ENCODE measurements at places on chromosomes 1 and 21.

- no peak for DNase-seq
These were observed 65.4 kb upstream of the CR2 start for GRCh38 chr1:207388721-207389120.

DNA sequence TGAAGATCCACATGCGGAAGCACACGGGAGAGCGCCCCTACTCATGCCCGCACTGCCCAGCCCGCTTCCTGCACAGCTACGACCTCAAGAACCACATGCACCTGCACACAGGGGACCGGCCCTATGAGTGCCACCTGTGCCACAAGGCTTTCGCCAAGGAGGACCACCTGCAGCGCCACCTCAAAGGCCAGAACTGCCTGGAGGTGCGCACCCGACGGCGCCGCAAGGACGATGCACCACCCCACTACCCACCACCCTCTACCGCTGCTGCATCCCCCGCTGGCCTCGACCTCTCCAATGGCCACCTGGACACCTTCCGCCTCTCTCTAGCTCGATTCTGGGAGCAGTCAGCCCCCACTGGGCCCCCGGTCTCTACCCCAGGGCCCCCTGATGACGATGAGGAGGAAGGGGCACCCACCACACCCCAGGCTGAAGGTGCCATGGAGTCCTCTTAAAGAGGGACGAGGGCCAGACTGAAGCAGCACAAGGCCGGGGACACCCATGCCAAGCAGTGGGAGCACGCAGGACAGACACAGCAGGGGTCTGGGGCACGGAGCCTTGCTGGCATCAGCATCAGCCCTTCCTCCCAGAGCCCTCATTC is 13.7 kb downstream of the ZBTB7B start:
- no peak for DNase-seq

DNA sequence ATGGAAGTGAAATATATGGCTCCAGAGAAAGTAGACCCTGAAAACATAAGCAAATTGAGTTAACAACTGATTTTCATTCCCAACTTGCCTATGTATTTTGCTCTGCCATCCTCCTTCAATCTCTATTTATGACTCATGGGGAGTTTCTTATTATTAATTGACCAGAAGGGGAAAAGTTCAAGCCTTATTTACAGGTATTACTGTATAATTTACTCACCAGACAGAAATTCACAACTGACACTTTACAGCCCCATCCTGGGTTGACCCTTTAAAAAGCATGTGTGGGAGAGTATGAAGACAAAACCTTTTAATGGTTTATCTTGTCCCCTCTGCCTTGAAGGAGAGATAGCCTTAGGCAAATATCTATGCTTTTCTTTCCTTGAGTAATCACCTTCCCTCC is 39.8 kb upstream of the C1orf53 start:
- no peak for DNase-seq

DNA sequence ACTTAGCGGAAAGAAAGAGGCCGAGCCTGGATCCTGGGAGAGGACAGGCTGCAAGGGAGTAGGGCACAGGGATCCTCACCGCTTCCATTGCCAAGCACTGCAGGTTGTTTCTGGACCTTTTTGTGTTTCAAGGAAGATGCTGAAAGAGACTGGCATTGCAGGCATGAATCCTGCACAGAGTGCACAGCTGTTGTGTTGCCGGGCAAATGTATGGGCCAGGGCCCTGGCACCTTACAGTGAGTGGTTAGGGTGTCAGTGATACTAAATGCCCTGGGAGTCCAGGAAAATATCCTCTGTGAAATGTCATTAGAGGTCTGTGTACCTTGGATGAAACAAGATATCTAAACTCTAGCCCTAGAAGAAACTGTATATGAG is 145.5 kb upstream of the FGGY start:
- no peak for DNase-seq

DNA sequence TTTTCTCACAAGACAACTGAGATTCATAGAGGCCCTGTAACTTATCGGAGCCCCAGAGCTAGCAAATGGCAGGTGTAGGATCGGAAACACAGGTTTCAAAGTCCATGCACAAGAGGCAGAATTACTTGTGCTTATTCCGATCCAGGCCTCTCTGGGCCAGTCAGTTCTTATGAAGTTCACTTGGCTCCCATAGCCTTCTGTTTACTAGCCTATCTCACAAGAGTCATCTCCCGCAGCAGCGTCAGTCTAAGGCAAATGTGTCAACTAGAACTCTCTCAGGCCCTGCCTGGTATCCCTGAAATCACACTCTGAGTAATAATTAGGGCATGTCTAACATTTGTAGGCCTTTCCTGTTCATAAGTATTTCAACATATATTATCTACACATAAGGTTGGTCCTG is 43.3 kb downstream of the PHC2 start:
- DNase-seq: no peak

GRCh38 chr1:16924919-16925477 is 3.3 kb downstream of the CROCC start:
- DNase-seq: no peak

DNA sequence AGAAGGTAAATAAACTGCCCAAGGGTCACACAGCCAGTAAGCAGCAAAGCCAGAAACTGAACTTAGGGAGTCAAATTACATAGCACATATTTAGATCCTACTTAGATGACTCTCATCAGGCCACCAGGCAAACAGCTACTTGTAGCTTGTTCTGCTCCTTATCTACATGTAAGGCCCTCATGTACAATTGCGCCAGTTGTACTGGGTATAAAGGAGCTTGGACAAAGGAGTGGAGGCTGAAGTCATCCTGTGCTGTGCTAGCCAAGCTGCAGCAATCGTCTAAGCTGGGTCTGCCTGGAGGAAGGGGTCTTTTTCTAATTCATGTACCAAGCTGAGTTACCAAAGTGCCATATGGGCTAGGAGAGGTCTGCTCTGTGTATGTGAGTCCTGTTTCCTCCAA is 12.8 kb downstream of the ETNK2 start:
- no peak for DNase-seq

GRCh38 chr1:22453181-22453580 is 1.5 kb downstream of the ZBTB40 start:
- no peak for DNase-seq

- peak; percentile 24 for DNase-seq
These were observed 147.9 kb downstream of the GREM2 start for GRCh38 chr1:240464099-240464498.

DNA sequence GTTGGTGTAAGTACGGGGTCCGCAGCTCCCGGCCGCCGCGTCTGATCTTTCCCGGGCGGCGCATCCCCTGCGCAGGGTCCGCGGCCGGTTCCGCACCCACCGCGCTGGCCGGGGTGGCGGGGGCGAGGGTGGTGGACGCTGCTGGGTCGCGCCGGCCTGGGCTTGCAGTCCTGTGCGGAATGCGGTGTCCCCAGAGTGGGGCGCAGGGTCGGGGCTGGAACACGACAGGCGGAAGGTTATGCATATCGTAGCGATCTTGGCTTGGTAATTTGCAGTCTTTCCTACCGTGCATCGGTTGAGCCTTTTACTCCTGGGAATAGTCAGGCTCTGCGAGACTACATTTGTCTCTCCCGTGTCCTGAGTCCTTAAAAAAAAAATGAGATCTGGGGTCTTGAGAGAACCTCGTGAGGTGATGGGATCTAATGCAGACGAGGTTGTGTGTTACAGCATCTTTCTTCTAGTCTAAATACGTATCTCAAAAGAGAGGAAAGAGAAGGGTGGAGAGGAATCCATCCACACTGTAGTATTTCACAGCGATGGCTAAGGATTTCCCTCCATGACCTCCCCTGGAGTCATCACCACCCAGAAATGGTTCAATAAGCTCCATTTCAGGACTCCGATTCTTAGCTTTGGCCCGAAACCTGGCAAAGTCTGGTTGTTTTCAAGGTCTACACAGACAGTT is 572 bp downstream of the ATP1B1 start:
- peak; percentile 27 for DNase-seq

DNA sequence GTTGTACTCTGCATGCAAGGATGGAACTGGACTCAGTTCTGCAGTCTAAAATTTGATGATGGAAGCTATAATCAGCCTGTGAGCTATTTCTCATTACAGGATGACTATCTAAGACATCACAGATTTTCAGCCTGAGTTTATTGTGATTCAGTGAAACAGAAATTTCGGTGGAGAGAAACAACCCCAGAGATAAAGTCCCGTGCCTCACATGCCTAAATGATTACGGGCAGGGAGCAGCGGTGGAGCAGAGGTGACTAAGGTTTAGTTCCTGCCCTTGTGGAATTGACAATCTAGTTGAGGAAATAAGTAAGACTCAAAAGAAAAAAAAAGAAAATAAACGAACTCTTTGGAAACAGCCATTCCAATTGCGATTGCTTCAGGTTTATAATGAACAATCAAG is 96.9 kb downstream of the GRIK3 start:
- no peak for DNase-seq

DNA sequence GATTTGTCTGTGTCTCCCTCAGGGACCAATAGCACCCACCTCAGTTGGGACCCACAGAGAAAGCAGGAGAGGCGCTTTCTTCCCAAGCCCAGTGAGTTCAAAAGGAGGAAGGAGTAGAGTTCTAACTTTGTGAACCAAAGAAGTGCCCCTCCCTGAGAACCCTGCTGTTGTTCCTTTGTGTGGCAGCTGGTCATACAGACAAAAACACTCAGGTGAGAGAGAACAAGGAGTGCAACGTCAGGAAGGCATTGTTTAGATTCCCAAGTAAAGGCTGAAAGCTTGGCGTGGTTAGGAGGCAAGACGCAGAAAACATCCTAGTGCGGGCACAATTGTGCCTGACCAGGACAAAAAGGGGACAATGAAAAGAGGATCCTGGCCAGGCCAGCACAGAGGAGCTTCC is 654.6 kb downstream of the KIF26B start:
- DNase-seq: no peak

DNA sequence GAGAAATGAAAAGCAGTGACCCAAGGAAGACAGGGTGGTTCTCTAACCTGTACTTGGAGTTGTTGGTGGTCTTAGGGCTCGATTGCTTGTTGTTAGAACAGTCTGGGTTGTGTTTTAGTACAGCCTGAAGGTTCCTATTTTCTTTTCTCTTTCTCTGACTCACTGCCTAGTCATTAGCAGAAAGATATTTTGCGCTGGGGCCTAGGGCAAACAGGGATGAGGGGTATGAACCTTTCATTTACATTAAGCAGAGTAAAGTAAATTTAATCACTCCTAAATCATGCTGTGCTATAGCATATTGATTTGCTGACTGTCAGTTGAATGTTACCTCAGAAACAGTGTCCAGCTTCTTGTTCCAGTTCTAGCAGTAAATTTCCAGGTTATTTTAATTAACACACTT is 197.2 kb downstream of the RWDD3 start:
- no peak for DNase-seq

GRCh38 chr1:169550294-169550693 is 36.0 kb downstream of the F5 start:
- DNase-seq: peak; percentile 4

DNA sequence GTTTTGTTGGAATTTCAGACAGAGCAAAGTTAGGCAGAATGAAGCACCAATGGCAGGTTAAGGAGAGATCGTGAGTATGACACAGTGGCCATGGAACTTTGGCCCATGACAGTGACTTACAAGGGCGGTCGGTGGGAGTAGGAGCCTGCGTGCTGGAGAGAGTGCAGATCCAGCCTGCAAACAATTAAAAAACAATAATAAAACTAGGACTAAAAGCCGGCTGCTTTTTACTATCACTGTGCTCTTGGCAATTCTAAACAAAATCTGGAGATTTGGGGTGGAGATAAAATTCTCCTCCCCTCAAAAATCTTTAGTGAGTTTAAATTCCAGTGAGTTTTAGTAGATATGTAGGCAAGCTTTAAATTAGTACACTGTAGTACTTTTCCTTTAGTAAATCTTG is 96.9 kb downstream of the DHRS3 start:
- DNase-seq: no peak

DNA sequence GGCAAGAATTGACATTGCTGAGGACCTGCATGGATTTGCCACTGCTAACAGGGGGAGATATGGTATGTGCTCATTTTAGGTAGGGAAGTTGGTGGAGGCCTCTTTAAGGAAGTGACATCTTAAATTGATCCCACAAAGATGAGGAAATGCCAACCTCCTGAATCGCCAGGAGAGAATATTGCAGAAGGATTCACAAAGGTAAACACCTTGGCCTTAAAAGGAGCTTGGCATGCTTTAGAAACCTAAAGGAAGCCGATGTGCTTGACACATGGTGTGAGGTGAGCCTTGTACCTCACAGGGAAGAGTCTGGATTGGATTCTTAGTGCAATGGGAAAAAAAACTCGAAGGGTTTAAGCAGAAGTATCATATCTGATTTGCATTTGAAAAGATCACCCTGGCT is 470.5 kb upstream of the DAB1 start:
- no peak for DNase-seq

DNA sequence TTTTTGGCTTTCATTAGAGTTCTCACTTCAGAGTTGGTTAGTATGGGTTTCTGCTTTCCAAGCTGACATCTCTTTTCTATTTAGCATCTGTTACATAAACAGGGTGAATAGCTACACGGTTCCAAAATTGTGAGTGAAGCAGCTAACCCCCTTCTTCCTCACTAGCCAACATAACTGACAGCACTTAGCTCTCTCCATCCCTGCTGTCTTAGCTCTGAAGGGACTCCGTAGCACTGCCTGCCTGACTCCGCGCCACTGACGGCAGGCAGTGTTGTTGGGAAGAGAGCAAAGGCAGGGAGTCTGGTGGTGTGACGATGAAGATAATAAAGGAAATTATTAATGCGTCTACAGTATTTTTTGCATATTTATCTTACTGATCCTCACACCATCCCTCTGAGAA is 247.0 kb downstream of the PTBP2 start:
- no peak for DNase-seq

GRCh38 chr1:153533689-153534201 is 2.0 kb downstream of the S100A6 start:
- peak; percentile 92 for DNase-seq

GRCh38 chr1:45205910-45206721 is at the start of gene ZSWIM5:
Gene ZSWIM5 (minus strand): TSS chr1:45206605. CDS start chr1:45206350, 255 bp downstream.
- peak; percentile 64 for DNase-seq

DNA sequence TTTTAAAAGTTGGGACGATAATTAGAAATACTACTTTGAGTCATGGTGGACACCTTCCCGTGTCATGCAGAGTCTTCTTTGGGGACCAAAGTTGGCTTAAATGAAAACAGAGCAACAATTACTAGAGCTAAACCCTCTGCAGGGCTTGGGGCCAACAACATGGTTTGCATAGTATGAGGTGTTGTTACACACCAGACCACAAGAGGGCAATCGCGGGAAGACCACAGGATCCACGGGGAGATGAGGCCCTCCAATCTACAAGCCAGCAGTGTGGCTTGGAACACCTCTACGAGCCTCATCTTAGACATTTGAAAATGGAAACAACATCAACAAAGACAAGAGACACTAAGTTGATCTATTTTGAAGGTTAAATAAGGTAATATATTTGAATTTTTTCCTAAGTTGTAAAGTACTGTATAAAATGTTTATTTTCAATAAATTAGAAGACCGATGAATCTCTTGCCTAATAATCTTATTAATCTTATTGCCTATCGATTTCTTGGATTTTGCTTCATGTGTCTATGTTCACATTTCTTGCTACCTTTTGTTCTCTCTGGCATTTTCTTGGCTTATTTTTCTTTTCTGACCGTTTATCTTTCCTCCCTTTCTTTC is 8.2 kb upstream of the SMCP start:
- DNase-seq: peak; percentile 72

- no peak for DNase-seq
These were observed 96.0 kb downstream of the FOXD2 start for GRCh38 chr1:47533793-47534328.

Measured in hepatic stellate cell (primary cell).